ENCODE measurements at places on chromosomes 4 and X.

- DNase-seq = no peak
Measured at GRCh38 chr4:89368861-89369260, 61.3 kb upstream of the GPRIN3 start.

- DNase-seq = no peak
Measured at GRCh38 chrX:7580127-7580526, 262.8 kb upstream of the VCX start.

DNA sequence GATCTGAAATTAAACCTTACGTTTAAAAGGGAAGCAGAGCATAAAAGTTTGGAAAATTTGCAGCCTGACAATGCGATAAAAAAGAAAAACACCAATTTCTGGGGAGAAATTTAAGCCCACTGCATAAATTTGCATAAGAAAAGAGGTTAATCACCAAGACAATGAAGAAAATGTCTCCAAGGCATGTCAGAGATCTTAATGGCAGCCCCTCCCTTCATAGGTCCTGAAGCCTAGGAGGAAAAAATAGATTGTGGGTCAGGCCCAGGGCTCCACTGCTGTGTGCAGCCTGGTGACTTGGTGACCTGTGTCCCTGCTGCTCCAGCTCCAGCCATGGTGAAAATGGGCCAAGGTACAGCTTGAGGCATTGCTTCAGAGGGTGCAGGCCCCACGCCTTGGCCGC, 264.0 kb upstream of the CT83 start:
- DNase-seq = no peak

- no peak for DNase-seq
Measured at GRCh38 chr4:21195682-21196081, 495.4 kb downstream of the PACRGL start.

- no peak for DNase-seq
Measured at GRCh38 chrX:130680164-130681035, 222.6 kb downstream of the ENOX2 start.

- DNase-seq = no peak
Measured at GRCh38 chr4:112270640-112271421, 14.9 kb downstream of the TIFA start.

GRCh38 chr4:15899511-15899910, 39.0 kb downstream of the FGFBP1 start:
- DNase-seq = no peak

- DNase-seq = no peak
Measured at GRCh38 chrX:14872355-14872754, 514 bp downstream of the FANCB start.

GRCh38 chrX:151015684-151016083, 32.5 kb downstream of the HMGB3 start:
- DNase-seq = no peak

GRCh38 chr4:10622728-10623127, 61.8 kb downstream of the CLNK start:
- no peak for DNase-seq

- no peak for DNase-seq
Measured at GRCh38 chr4:138226351-138226750, 15.8 kb downstream of the SLC7A11 start.

DNA sequence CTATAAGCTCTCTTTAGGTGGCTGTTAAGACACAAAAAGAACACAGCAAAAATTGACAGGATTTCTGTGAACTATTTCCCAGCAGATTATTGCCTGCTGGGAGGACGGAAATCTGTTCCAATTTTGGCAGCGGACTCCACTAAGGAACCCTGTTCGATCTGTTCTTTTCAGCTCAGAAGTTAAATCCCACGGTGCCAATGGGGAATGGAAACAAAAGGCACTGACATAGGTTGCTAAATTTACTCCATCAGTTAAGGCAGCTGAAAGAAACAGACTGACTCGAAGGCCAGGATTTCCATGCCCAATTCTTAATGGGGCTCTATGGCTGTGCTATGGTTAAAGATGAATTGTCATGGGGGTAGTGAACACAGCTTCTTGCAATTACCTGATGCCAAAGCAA, 126.5 kb upstream of the HPGD start:
- DNase-seq = no peak

GRCh38 chr4:38328989-38329729, 334.8 kb upstream of the KLF3 start:
- DNase-seq = no peak

- DNase-seq = no peak
Measured at GRCh38 chr4:90456891-90457290, 329.7 kb downstream of the CCSER1 start.

DNA sequence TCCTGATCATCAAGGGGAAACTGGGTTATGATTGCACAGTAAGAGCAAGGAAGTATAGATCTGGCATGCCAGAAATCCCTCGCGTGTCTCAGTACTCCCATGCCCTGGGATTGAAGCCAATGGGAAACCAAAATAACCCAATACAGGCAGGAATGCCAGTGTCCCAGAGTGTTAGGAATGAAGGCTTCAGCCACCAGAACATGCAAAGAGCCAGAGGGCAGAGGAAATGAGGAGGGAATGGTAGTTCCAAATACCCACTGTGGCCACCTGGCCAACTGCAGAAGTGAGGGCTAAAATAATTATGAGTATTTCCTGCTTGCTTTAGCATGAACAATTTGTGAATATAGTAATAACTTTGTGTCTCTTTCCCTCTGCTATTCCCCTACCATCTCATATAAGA, 12.2 kb downstream of the MTNR1A start:
- no peak for DNase-seq

DNA sequence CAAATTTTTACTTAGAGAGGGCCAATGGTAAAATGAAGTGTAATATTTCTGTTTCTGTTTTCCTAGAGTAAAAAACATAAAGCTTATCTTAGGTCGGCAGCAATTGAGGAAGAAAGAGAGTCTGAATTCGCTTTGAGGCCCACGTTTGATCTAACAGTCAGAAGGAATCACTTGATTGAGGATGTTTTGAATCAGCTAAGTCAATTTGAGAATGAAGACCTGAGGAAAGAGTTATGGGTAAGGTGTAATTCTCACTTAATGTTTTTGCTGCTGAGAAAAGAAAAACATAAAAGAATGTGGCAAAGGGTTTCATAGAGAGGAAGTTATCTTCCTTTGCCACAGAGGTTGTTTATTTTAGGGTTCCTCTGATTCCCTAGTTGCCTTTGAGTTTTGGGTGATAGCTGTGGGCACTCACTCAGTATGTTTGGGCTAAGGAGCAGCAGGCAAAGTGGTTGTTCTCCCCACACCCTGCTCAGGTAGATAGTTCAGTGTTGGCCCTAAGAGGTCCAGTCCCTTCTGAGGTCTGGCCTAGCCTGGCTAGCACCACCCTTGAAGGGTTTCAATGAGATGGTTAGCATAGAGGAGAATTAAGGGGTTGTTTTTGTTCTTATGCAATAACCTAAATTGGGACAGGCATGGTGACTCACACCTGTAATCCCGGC, 32.3 kb downstream of the HERC5 start:
- DNase-seq = no peak

- no peak for DNase-seq
Measured at GRCh38 chr4:11155208-11155867, 273.4 kb downstream of the HS3ST1 start.

DNA sequence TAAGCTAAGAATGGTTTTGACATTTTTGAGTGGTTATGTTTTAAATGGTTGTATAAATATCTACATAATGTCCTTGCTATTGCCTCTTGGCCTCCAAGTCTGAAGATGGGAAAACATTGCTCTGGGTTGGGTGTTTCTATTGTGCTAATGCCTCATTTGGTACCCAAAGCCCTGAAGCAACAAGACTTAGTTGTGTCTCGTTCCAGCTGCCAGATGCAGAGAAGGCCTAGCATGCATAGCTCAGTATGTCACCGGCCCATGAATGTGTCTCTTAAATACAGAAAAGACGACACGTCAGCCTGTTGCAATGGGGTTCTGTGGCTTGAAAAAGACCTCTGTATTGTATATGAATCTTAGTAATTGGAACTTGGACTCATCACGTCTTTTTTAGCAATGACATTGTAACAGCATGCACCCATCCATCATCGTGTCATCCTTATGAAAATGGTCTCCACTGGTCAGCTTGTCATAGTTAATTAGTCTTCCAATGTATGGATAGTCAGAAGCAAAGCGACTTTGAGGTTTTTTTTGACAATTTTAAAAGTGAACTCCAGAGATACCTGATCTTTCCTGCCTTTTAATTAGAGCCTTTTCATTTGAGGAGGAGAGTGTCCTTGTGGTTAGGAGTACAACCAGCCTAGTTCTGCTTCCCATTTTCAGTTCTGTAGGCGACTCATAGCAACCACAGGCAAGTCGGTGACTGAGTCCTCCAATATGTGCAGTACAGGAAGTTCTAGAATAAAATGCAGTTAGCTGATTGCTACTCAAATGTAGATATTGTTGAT, 126.4 kb upstream of the GATB start:
- DNase-seq = peak; percentile 77

- no peak for DNase-seq
Measured at GRCh38 chrX:13587786-13588477, 18.5 kb downstream of the EGFL6 start.

GRCh38 chr4:15255537-15255936, 172.3 kb upstream of the C1QTNF7 start:
- no peak for DNase-seq

DNA sequence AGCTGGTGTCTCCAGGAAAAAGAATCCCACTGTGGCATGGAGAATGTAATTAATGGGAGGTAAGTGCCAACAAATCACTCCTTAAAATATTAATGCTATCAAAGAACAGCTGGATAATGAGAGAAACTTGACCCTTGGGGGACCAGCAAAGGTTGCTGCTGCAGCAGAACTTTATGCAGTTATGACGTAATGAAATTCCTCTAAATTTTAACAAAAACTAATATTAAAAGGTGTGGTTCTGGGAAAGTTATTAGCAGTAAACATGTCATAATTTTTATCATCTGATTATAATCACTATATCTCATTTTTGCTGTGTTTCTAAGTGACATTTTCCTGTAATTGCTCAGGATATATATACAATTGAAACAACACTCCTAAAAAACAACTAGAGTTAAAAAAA, 1.7 kb upstream of the SHISA3 start:
- no peak for DNase-seq

GRCh38 chrX:109742722-109743121, 9.7 kb upstream of the ACSL4 start:
- no peak for DNase-seq

- no peak for DNase-seq
Measured at GRCh38 chr4:140004922-140005627, 148.9 kb downstream of the MAML3 start.

GRCh38 chr4:52919461-52919860, 57.3 kb downstream of the RASL11B start:
- no peak for DNase-seq

- DNase-seq = no peak
Measured at GRCh38 chr4:15878011-15878410, 60.5 kb downstream of the FGFBP1 start.

DNA sequence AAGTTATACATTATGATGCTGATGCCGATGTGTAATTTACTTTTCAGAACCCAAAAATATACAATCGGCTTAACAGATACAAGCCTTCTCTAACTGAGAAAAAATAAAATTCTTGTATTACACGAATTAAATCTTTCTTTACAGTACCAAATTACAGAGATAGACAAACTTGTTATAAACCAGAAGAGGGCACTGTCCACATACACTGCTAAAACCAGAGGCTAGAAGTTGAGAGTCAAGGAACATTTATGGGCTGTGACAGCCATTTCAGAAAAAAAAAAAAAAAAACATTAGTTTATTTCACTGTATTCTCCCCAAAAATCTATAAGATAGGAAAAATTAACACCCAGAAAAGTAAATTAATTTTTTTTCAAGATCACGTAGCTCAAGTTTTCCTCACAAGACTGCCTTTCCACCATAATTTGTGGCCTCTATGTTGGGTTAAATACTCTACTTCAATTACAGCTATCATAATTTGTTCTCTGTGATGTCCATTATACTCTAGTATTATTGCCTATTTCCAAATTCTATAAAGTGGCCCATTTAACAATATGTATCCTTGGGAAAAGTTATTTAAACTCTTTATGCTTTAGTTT, 12.0 kb downstream of the EREG start:
- no peak for DNase-seq

DNA sequence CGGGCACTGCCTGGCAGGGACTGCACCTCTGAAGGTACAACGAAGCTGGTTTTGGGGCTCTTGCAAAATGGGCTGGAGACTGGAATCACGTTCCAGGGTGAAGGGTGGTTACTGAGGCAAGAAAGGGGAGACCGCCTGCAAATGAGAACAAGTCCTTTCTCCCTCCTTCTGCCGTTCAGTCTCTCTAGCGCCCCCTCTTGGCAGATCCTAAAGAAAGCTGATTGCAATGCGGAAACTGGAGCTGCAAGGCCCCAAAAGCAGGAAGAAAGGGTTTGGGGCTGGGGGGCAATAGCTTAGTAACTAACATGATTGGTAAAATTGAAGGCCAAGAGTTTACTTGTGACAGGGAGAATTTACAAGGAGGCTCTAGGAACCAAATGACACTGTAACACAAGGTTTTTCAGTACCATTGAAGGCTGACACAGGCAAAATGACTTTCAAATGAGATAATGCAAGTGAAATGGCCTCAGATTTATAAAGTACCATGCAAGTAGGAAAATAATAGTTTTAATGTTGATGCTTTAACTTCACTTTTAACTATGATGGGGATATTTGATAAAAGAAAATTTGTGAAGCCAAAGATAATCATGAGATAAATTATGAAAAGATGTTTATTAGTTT, 222.7 kb upstream of the HAND2 start:
- DNase-seq = peak; percentile 15

DNA sequence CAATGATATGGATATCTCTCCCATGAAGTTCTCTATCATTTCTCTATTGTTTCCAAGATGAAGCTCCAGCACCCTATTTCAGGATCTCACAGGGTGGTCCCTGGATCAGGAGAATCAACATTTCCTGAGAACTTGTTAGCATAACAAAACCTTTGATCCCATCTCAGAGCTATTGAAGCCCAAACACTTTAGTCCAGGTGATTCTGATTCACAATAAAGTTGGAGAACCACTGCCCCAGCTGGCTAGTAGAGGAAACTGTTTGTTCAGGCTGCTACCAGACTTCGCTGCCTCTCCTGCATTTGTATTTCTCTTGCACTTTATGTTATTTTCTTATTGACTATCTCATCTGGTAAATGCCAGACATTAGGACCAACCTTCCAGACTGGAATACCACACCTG, 65.4 kb downstream of the CEP44 start:
- no peak for DNase-seq

GRCh38 chr4:13592220-13592619, 35.3 kb downstream of the BOD1L1 start:
- no peak for DNase-seq

DNA sequence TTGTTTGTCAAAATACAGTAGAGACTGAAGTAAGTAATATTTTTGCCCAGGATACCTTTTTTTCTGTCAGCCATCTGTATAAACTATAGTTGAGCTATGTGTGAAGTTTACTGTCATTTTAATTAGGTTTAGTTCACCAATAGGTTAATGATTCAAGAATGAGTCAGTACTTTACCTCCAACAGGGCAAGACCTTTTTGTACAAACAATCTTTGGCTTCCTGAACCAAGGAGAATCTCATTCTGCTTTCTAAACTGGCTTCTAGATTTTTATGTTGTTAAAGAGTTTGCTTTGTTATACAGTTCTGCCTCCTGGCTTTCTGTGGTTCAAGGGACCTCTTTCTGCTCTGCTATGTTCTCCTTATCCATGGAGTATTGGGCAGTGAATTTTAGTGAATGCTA, 412.0 kb upstream of the NR3C2 start:
- no peak for DNase-seq

GRCh38 chrX:18543738-18544137, 118.3 kb downstream of the CDKL5 start:
- no peak for DNase-seq

All from GM06990 (cell line).